ENCODE measurements at places on chromosomes 3 and 15. TPM values are rescaled to one million over a fixed set of nuclear protein-coding genes. Genes with fewer than 3 reads are reported as not detected.
A peak's percentile ranks its signal among the peaks of the same experiment; 100 is the strongest.

- DNase-seq: no peak
These were observed 1.1 kb upstream of the WWTR1 start for GRCh38 chr3:149658744-149659497.

GRCh38 chr3:122893754-122894668, 99.1 kb downstream of the SLC49A4 start:
- no peak for DNase-seq

DNA sequence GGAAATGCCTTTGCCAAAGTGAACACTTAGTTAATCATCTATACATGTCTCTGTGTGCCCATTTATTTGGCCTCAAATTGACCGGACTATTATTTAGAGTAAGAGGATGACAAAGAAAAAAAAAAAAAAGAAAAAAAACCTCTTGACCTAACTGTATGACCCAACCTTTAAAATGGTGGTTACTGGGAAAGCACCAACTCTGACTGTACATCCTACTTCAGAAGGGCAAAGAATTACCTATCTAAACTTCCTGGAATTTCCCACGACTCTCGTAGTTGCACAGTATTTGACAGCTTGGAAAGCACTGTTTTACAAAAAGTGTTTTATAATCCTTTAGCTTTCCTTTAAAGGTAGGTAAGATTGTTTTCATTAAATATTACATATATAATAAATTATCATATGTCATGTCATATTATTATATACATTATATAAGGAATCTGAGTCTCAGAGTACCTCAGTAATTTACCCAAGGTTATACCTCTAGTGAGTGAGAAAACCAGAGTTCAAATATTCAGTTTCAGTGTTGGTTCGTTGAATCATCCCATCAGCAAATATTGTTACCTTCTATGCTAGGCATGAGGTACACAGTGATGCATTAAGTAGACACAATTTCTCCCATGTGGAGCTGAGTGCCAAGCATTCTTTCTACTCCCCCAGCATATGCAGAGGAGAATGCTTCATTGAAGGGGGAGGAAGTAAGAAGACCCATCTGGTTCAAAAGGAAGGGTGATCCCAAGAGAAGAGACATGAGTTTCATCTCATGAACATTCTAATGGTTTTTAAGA, 5.0 kb downstream of the BCL2A1 start:
- DNase-seq: peak; percentile 57

DNA sequence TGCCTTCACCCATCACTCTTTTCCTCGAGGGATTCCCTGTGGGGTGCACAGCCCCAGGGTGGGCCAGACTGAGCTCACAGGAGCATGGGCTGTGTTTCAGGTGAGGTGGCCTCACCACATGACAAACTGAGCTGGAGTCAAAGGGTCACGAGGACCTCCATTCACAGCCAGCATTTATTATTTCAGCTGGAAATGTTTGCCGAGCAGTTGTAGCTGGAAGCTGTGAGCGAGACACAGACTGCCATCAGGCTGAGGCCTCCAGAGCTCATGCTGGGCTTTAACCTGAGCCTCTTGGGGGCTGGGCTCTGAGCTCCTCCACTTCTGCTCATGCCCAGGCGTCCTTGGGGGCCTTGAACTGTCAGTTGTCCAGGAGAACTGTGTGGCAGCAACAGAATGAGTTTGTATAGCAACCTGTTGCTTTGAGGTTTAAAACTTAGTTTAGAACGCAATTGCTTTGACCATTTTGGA, 57.5 kb downstream of the FLNB start:
- no peak for DNase-seq

- DNase-seq: no peak
These were observed 123.1 kb downstream of the ADCY5 start for GRCh38 chr3:123325766-123326256.

DNA sequence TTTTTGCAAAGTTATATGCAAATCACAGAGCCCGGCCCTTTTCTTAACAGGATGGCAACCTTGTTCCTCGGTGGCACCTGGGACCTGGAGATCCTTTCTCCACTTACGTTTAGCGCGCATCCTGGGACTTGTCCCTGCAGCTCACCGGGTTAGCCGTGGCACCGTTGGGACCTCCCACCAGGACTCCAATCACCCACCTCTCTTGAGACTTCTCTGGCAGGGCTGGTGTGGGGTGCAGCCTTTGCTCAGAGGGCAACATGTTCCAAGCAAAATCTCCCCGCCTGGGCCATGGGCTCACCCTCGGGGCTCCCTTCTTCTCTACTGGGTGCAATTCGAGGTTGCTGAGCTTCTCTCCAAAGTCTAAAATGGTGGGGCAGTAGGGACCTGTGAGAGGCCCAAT, 211.9 kb upstream of the UMPS start:
- no peak for DNase-seq

DNA sequence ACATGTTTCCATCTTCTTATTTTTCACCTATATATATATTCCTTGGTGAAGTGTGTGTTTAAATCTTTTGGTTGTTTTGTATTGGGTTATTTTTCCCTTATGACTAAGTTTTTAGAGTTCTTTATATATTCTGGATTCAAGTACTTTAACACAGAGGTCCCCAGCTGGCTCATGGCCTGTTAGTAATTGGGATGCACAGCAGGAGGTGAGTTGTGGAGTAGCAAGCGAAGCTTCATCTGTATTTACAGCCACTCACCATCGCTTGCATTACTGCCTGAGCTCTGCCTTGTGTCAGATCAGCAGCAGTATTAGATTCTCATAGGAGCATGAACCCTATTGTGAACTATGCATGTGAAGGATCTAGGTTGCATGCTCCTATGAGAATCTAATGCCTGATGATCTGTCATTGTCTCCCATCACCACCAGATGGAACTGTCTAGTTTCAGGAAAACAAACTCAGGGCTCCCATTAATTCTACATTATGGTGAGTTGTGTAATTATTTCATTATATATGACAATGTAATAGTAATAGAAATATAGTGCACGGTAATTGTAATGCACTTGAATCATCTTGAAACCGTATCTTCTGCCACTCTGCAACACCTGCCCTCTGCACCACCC, 151.6 kb downstream of the RSRC1 start:
- no peak for DNase-seq

DNA sequence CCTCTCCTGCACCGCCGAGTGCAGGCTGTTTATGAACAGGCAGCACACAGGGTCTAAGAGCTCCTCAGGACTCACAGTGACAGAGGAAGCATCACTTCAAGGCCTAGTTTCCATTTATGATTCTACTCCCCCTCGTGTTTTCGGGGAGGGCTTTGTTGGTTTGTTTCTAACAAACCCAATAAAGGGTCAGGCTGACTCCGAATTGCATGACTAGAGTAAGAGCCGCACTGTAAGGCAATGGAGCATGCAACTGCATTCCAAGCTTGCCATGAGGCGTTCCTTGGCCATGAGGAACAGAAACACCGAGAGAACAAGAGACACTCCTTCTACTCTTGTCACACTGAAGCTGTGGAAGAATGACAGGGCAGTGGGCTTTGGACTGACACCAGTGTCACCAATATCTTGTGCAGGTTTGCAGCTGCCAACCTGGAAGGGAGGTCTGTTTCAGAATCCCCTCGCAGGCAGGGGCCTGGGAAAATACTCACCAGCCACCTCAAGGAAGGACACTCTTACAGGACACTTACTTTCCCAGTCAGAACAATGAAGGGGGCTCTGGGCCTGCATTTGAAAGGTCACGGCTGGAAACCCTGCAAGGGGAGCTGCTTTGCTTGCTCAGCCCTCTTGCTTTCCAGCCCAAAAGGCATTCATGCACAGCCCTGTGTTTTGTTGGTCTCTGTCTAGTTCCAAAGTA, 96.8 kb downstream of the ADAMTS17 start:
- DNase-seq: no peak

Gene WDR5B
- 3.9 TPM for total RNA-seq

Gene CDCP1
- 4.2 TPM for total RNA-seq

Gene ERC2
- 7.4 TPM for total RNA-seq

Gene CCDC39
- not detected for total RNA-seq

Gene TMEM87A
- 39.6 TPM for total RNA-seq

Gene HCN4
- total RNA-seq: 2.2 TPM

Gene RBMS3
- 32.3 TPM for total RNA-seq
